ENCODE measurements at places on chromosomes 7 and 10.
A peak's percentile ranks its signal among the peaks of the same experiment; 100 is the strongest.

DNA sequence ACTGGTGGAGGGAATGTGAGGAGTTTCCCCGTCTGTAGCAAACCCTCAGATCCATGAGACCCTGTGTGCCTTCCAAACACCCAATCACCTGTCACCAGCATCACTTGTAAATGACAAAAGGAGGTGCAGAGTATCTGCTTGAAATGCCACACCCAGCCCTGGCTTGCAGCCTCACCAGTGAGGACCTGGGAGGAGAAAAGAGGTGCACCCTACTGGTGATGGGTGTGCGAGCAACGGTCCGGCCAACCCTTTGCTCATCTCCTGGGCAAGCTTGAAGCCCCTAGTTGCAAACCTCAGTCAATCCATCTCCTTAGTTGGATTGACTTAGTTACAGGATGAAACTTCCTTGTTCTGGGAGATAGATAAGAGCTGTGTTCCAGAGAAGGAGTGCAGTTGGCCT lies 62.4 kb upstream of the WAPL start:
- DNase-seq, result no peak

DNA sequence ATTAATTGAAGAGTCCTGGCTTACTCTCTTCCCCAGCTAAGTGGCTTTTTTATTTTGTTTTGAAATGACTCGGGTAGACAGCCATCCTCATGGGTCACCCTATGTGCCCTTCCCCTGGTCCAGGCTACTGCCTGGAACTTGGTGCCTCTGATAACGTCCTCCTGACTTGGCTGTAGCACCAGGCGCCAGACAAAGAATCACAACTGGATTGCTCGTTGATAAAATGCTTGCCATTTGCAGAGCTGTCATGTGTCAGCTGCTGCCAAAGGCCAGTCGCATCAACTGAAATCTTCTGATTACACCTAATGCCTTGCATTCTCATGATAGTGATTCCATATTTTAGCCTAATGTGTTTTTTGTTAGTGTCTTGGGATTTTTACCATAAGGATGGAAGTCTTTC lies 27.4 kb upstream of the ABLIM1 start:
- no peak for DNase-seq

GRCh38 chr10:124319926-124320391 lies 98.8 kb downstream of the OAT start:
- no peak for DNase-seq

DNA sequence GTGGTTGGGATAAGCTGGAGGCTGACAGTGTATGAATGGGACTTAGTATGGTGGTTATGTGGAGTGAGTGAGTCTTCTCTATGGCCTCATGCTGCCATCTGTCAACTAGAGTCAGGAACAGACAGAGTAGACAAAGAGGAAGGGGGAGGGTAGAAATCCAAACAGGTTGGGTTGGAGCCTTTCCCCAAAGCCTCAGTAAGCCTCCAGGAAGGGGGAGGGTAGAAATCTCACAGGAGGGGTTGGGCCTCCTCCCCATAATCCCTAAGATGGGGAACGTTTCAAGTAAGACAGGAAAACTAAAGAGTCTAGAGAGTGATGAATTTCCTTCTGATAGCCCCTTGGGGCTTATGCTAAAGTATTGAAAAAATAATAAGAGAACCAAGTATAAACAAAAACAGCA lies 2.0 kb upstream of the AKR1B15 start:
- DNase-seq, result no peak

DNA sequence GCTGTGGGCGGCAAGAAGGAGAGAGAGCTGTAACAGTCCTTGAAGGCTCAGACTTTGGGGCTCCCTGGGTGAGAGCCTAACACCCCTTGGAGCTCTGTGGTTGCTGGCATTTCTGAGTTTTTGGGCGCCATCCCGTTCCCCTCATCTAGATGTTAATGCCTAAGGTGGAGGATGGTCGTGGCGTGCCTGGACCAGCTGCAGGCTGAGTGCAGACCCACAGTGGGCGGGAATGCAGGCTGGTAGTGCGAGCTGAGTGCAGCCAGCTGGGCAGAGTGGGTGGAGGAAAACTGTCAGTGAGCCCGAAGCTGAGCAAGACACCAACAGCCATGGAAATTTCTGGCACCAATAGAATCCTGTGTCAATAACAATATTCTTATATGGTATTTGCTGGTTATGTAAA lies 403.0 kb downstream of the ANKRD7 start:
- no peak for DNase-seq

GRCh38 chr10:59354434-59354833 lies 7.9 kb downstream of the FAM13C start:
- no peak for DNase-seq

GRCh38 chr7:29265208-29265923 lies 70.8 kb downstream of the CHN2 start:
- no peak for DNase-seq

- no peak for DNase-seq
These were observed 173.9 kb upstream of the SP4 start for GRCh38 chr7:21253740-21254687.

- no peak for DNase-seq
These were observed 8.5 kb upstream of the FLNC start for GRCh38 chr7:128821724-128822123.

DNA sequence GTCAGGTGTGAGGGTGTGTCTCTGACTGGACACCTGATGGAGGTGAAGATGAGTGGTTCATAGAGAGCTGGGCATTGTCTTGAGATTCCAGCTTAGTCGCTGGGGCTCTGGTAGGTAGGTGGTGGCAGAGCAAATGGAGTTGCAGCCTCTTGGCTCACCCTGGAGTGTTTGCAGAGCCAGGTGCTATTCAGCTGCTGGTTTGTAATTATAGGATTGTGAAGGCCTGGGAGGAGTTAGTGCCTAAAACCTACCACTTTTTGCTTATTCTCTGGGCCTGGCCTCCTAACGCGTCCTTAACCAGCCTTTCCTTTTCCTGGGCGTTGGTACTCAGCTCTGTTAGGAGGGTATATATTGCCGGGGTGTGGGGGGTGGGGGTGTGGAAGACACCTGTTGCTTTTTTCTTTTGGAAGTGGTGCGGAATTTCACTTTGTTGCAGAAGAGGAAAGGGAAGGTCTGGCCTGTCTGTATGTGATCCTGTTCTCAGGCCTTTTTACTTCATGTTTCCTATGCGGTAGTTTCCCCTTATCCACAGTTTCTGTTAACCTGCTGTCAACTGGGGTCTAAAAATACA lies 3.2 kb downstream of the PPRC1 start:
- DNase-seq, result no peak

DNA sequence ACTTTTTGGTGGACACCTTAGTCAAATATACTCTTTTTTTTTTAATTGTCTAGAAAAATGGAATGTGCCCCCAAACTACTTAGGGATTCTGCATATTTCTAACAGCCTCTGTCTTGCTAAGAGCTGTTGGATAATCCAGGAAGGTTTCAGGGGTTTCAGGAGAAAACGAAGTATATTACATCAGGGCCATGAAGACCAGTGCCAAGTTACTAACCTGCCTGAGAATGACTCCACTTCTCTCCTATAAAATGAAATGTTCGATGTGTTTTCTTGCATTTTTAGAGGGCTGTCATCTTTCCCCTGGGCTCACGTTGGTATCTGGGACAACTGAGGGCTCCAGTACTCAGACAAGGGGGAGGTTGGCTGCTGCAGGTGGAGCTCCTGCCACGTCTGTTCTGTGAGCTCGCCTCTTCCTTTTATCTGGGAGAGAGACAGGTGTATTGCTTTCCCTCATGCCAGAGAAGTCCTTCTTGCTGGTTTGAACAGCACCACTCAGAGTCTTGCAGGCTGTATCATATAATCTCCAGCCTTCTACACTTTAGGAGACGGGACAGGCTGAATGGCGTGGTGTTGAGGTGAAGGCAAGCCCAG lies 71.3 kb downstream of the CAMK1D start:
- DNase-seq, result no peak

DNA sequence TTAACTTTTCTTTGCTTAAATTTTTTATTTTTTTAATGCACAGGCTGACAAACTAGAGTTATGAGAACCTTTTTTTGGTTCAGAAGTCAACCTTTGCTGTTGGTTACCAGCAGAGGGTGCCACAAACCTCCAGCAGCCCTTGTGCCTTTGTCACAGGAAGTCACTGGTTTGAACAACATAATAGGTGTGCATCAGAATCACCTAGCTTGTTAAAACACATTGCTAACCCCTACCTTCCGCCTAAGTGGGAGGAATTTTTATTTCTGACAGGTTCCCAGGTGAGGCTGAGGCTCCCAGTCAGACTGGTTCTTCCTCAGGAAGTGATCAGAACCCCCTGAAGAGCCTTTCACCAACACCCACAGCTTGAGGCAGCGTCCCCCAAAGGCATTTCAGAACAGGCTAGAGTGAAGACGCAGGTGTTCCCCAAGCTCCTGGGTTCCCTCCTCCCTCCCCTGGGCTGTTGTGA lies 22.6 kb upstream of the VDAC2 start:
- peak; percentile 36 for DNase-seq

GRCh38 chr7:45897042-45897690 lies 8.9 kb downstream of the IGFBP1 start:
- DNase-seq, result no peak

- DNase-seq, result no peak
These were observed 129.5 kb upstream of the MYO3A start for GRCh38 chr10:25804505-25804904.

GRCh38 chr7:147279514-147279913 lies 1162.9 kb downstream of the CNTNAP2 start:
- no peak for DNase-seq

- DNase-seq, result no peak
These were observed 261.4 kb upstream of the ZWINT start for GRCh38 chr10:56622335-56622973.

GRCh38 chr7:99031496-99031895 lies 112.4 kb downstream of the SMURF1 start:
- DNase-seq, result no peak

GRCh38 chr10:14142606-14143250 lies 188.0 kb downstream of the FRMD4A start:
- no peak for DNase-seq

DNA sequence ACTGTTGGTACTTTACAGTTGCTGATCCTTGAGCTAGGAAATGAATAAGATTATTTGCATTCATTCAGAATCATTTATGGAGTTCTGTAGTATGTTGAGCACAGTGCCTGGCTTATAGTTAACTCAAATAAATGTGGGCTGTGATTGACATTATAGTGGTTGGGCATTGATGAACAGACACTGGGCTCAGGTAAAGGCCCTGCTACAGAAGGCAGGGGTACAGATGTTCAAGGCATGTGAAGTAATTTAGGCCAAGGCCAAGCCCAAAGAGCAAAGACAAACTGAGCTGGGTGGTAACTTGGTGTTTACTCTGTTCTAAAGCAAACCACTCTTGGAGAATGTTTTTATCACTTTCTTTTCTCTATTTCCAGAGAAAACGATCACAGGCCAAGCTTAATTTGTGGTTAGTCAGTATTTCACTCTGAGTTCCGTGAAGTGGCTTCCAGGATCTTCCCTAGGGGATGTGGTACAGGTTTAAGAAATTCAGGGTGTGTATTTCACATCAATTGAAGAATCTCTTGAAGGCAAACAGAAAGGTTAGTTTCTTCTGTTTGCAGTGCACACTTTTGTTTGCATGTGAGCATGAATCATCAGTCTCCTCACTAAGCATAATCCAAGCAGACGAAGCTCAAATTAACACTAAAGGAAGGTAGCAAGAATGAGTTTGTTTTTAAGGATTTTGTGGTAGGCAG lies 113.9 kb upstream of the PRR15 start:
- no peak for DNase-seq

DNA sequence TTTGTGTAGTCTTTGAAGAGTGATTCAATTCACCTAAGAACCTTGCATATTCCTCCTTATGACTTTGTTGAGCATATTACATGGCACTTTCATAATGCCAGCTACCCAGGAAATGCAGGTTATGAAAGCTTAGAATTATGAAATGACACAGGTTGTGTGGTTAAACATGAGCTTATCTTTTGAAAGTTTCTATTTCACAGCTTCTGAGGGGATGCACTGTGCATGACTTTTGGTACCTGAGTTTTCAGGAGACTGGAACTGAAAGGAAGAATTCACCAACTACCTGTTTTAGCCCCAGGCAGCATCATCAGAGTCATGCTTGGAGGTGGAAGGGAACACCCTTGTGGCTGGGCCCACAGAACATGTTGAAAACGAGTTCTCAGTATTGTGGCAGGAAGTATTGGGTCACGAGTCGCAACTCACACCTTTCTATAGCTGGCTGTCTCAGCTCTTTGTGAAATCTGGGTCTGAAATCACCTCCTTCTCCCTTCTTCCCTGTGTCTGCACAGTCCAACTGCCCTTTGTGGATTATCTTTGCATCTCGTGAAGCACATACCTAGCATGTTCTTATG lies 228.2 kb downstream of the PTEN start:
- peak; percentile 36 for DNase-seq

GRCh38 chr10:104437226-104437625 lies 83.6 kb downstream of the CFAP58 start:
- no peak for DNase-seq

- DNase-seq, result no peak
These were observed 128.1 kb upstream of the ANK3 start for GRCh38 chr10:60517805-60518204.

DNA sequence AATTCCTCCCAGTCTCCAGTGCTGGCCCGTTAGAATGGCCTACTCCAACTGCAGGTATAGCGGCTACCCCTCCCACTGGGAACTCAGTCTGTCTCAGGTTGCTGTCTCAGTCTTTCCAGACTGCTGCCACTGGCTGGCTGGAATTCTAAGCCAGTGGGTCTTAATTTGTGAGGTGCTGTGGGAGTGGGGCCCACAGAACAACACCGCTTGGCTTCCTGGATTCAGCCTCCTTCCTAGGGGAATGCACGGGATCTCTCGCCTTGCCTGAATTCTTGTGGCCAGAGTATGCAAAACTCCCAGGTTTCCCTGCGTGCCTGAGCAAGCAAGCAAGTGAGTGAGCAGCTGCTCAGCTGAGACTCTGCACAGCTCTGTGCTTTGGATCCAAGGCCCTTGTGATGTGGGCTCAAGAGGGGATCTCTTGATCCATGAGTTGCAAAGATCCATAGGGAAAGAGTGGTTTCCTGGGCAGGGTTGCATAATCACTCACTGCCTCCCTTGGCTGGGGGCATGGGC lies 41.5 kb upstream of the GPR141 start:
- no peak for DNase-seq

DNA sequence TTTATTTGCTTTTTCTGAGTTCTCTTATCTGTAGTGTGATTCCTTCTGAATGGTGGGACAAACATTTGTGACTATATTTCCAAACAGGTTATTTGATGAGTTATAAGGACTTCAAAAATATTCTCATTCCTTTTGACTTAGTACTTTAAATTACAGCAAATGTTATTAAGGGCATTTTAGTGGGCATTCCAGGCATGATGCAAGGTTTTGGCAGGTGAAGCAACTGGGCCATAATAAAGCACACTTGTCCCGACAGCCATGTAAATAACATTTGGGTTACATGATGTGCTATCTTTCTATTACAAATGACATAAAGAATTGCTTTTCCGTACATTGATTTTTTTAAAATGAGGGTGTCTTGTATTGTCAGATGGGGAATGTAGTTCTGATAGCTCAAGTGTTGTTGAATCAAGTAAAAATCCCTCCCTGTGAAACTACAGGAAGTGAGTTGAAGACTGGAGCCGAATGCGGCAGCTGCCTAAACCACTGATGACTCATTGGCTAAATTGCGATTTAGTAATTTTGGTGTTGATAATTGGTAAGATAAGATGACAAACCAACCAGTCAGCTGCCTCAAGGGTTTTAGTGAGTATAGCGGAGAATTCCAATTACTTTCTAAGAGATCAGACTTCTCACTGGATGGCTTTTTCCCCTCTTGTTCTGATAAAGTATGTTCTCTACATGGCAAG lies 231.3 kb upstream of the NPY start:
- DNase-seq, result no peak

Data from stimulated activated CD8-positive, alpha-beta memory T cell treated with anti-CD3 and anti-CD28 coated beads, Interleukin-12 subunit alpha, Interleukin-12 subunit beta, amount 100 ng/mL, for 4 hours (primary cell).